ENCODE measurements at places on chromosomes 13 and 19.

GRCh38 chr13:27926644-27927434 lies 7.0 kb downstream of the PDX1 start:
- DNase-seq = no peak

DNA sequence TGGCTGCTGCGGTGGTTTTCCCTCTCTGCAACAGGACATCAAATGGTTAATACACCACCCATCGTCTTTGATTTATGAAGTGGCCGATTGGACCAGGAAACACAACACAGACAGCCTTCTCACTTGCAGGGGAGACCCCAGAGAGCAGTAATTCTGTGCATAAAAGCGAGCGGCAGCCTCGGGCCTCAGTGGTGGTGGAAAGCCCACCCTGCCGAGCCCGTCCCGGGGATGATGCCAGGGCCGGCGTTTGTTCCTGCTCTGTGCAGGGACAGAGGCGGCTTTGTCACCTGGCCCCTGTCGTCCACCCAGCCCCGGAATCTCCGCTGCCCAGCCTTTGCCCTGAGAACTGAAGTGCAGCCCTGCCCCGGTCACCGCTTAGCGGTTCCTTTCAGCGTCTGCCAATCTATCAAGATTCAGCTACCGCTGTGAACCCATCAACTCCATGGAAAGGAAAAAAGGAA lies 184.4 kb downstream of the TSHZ3 start:
- no peak for DNase-seq

DNA sequence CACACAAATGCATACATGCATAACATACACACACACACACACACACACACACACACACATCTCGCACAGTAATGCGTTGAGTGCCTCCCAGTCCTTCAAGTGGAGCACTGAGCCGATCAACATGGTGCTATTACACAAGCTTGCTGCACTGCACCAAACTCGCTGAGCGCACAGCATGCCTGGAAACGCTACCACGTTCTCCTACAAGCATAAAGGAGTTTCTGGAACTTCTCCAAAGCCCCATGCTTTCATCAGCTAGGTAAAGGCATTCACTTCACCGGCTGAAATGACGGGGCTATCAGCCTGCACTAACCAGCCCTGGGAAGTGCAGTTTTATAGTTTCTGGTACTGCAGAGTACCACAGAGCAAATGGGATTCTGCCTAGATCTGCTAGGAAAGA lies 92.7 kb downstream of the FGF14 start:
- DNase-seq = no peak

GRCh38 chr13:98315466-98315865 lies 138.4 kb upstream of the RNF113B start:
- no peak for DNase-seq

DNA sequence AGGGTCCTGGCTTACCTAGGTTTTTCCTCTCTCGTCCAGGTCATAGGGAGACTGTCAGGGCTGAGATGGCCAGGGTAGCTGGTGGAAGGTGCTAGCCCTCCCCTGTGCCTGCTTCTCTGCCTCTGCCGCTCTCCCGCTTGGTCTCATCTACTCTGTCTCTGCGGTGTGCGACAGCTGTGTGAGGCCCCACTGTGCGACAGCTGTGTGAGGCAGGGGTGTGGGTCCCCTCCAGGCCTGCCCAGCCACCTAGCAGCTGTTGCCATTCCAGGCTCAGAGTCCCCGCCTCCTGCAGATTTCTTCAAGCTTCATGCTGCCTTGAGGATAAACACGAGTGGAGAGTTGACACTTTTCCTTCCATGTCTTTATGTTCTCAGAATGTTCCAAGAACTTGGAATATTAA lies 53.0 kb downstream of the ARHGEF7 start:
- no peak for DNase-seq

GRCh38 chr13:60494296-60494695 lies 97.3 kb downstream of the TDRD3 start:
- no peak for DNase-seq

- DNase-seq = no peak
These were observed 2.6 kb upstream of the DOHH start for GRCh38 chr19:3503036-3503572.

- no peak for DNase-seq
These were observed 254.2 kb upstream of the ZNF507 start for GRCh38 chr19:32091241-32091640.

- no peak for DNase-seq
These were observed 2.1 kb downstream of the PGLYRP1 start for GRCh38 chr19:46020819-46021125.

DNA sequence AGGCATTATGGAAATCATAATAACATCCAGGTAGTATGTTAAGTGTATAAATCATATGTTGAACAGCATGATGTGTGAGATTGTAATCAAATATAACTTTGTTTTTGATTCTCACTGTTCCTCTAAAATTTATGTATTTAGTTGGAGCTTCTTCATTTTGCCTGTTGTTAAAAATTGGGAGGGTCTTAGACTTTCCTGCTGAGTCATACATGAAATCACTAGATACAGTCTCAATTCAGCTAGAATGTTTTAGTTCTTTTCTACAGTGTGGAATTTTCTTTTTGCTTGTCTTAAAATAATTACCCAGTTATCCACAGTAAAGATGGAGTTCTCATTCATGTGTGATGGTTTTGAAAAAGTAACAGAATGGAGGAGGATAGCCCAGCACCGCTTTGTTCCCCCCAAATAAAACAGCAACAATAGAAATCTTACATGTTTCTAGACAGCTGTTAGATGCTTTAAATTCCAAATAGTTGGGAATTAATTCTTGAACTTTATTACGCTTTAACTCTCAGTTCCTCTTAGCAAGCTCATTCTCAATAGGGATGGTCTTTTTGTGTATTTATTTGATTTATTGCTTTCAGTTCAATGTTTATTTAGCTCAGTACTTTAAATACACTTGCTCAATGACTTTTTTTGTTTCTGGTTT lies 109.5 kb downstream of the PDS5B start:
- no peak for DNase-seq

GRCh38 chr13:44093607-44094564 lies 214.2 kb downstream of the LACC1 start:
- DNase-seq = no peak

- DNase-seq = no peak
These were observed 50.1 kb upstream of the C13orf46 start for GRCh38 chr13:114023716-114024602.

DNA sequence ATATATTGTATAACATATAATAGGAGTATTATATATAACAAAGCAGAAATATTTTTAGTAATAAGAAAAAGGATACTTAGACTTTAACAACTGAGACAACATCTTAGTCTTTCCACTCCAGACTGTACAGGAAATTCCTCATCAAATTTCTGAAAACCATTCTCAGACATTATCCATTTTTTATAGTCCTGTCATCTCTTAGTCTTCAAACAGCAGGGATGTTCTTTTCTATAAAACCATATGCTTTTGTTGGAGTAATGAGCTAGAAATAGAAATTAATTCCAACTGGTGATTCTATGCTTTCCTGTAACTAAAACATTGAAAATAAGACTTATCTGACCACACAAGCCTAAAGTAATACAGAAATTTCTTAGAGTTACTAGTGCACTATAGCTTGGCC lies 82.2 kb upstream of the CSNK1A1L start:
- no peak for DNase-seq

DNA sequence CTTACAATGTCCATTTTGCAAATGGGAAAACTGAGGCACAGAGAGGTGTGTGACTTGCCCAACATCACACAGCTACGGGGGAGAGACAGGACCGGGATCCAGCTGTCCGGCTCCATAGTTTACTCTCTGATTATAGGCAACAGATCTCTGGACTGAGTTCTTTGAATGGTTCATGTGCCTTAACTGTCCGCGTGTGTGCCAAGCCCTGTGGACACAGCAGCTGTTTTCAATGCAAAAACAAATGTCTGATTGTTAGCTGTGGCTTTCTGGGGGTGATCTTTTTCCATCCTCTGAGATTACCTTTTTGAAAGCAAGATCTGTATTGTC lies 94.1 kb downstream of the KL start:
- DNase-seq = no peak

- DNase-seq = no peak
These were observed 152.7 kb downstream of the TNFRSF19 start for GRCh38 chr13:23722726-23723453.

GRCh38 chr19:45883586-45883880 lies 2.4 kb downstream of the IRF2BP1 start:
- no peak for DNase-seq

- no peak for DNase-seq
These were observed 17.0 kb upstream of the PIK3R2 start for GRCh38 chr19:18135712-18136584.

DNA sequence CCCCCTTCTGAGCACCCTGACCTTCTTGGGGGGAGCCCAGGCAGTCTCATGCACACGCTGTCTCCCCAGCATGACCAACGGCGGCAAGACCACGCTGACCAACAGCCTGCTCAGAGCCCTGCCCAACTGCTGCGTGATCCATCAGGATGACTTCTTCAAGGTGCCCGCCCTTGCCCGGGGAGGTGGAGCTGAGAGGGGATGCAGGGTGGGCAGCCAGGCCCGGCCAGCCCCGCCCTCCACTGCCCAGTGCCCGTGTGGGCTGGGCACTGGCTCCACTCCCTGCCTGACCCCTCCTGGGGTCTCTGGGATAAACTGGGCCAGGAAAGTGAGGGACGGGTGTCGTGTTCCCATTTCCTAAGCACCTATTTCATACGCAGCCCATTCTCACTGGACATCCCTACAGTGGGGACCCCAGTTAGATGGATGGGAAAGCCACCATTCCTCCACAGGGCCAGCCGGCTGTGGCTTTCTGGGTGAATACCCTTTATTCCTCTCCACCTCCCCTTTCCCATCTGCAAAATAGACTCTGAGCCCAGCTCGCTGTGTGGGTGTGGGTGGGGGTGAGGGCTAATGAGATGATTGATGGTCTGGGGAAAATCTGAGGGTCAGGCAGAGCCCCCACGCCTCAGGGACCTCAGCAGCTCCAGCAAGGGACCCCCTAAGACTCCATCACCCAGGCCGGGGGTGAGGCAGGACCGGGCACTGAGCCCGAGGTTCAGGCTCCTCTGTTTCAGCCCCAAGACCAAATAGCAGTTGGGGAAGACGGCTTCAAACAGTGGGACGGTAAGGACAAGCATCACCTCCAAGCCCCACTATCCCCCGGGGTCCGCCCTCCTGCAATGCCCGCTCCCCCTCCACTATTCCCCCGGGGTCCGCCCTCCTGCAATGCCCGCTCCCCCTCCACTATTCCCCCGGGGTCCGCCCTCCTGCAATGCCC lies 3.9 kb downstream of the NMRK2 start:
- no peak for DNase-seq

GRCh38 chr13:112245179-112245724 lies 130.9 kb upstream of the SPACA7 start:
- no peak for DNase-seq

GRCh38 chr13:73417012-73417615 lies 358.3 kb downstream of the KLF5 start:
- no peak for DNase-seq

- DNase-seq = no peak
These were observed 63.9 kb upstream of the SPATA13 start for GRCh38 chr13:24096659-24097058.

DNA sequence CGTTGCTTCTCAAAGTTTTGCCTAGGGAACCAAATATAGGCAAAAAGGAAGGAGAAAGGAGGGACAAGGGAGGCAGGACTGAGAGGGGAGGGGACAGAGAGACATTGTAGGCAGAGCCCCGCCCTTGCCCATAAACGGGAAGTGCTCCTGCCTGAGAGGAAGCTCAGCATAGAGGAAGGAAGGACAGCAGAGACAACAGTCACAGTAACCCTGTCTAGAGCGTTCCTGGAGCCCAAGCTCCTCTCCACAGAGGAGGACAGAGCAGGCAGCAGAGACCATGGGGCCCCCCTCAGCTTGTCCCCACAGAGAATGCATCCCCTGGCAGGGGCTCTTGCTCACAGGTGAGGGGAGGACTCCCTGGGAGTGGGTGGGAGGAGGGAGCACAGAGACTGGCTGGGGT lies at the start of gene CEACAM21:
Gene CEACAM21 (plus strand): TSS at position 169 of the 400 bp plus-strand sequence. CDS start 109 bp downstream, at position 278.
- DNase-seq = no peak

DNA sequence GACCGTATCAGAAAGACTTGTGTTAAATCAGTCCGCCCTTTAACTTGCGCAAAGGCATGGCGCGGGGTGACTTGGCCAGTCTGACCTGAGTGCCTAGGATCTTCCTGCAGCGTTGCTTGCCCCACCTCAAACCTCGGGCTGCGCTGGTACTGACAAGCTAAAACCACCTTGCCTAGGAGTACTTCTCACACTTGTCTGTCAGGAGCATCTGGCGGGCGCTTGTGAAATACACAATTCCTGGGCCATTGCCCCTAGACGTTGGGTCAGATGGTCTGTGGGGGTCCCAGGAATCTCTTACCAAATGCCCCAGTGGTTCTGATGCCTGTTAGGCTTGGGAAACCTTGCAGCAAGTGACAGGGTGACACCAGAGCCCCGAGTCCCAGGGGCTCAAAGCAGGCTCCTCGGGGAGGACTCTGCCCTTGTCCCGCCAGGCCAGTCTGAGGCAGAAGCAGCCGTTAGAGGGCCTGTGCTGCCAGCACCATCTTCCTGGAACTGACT lies 12.9 kb downstream of the CEBPG start:
- no peak for DNase-seq

- no peak for DNase-seq
These were observed 7.9 kb downstream of the CEACAM3 start for GRCh38 chr19:41804336-41804735.

DNA sequence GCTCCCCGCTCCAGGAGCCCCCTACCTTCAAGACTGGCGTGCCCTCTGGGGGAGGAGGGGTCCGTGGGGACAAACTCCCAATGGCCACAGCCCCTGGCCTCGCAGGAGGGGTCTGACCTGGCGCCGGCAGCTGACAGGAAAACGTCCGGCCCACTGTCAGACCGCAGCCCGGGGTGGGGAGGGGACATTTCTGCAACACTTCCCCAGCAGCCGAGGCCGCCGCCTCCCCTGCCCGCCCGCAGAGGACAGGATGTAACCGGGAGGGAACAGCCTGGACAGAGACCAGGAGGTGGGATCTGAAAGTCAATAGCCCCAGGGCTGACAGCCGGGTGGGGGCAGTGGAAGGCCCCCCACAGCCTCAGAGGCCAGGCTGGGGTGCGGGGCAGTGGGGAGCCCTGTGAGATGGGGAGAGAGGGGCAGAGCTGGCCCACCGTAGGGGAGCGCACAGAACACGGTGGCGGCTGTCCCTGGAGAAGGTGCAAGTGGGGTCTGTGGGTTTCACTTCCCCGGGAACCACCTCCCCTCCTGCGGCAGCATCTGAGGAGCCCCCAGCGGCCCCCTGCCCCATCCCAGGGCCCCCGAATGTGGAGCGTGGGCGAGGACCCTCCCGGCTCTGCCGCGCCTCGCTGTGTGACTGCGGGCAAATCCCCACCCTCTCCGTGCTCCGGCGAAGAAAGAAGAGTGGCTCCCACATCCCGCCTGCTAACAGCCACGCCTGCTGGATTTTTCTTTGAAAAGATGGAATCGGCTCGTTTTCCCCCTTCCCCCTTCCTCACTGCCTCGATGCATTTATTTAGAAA lies at the start of gene PEAK3:
Gene PEAK3 (minus strand): TSS at position 114 of the 800 bp plus-strand sequence. CDS start 1,244 bp downstream, outside the sequence.
- no peak for DNase-seq
